Erythroblast (primary cell): ENCODE measurements at places on chromosomes 7 and 10.
A peak's percentile ranks its signal among the peaks of the same experiment; 100 is the strongest.

DNA sequence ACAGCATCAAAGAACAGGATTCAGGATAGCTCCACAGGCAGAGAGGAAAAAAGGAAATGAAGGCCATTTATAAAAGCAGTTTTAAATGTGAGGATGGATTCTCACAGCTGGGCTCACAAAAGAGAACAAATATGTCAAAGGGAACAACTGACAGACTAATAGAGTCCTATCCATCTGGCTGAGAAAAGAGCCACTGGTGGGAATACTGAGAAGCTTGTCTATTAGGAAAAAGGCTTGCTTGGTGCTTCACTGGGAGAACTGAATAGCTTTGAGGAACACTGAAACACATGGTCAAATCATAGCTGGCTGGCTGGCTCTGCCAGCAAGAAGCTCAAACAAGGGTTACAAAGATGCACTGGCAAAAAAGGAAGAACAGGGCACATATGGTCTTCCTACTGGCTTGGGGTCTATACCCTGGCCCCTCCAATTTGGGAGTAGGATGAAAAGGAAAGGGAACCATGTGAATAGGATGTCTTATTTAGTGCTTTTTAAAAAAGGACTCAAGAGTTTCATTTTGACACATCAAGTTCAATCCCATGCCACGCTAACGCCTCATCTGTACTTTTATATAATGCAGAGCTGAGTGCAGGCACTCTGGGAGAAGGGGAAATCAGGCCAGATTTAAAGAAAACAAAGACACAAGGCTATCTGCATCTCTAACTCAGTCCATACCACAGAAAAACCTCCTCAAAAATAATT, 44.8 kb upstream of the KCNIP2 start:
- DNase-seq, result no peak

DNA sequence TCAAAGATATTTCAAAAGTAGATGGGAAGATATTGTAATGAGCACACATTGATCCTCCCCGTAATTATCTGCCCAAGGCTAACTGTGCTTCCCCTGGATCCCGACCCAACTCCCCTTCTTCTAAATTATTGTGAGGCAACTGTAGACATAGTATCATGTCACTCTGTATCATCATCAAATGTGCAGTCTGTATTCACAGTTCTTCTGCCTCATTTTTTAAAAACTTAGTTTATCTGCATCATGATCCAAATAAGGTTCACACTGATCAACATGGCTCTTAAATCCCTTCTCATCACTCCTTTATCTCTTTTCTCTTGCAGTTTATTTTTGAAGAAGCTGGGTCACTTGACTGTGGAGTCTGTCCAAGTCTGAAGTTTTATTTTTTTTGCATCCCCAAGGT, 27.5 kb downstream of the CDCA7L start:
- no peak for DNase-seq

- no peak for DNase-seq
These were observed 565.2 kb downstream of the KCNMA1 start for GRCh38 chr10:77072361-77072835.

- DNase-seq, result no peak
These were observed 349.4 kb downstream of the GATA3 start for GRCh38 chr10:8403711-8404371.

GRCh38 chr10:122019414-122019975, 30.5 kb downstream of the TACC2 start:
- DNase-seq, result no peak

- DNase-seq, result no peak
These were observed 723.5 kb downstream of the GRM8 start for GRCh38 chr7:126529254-126529653.

DNA sequence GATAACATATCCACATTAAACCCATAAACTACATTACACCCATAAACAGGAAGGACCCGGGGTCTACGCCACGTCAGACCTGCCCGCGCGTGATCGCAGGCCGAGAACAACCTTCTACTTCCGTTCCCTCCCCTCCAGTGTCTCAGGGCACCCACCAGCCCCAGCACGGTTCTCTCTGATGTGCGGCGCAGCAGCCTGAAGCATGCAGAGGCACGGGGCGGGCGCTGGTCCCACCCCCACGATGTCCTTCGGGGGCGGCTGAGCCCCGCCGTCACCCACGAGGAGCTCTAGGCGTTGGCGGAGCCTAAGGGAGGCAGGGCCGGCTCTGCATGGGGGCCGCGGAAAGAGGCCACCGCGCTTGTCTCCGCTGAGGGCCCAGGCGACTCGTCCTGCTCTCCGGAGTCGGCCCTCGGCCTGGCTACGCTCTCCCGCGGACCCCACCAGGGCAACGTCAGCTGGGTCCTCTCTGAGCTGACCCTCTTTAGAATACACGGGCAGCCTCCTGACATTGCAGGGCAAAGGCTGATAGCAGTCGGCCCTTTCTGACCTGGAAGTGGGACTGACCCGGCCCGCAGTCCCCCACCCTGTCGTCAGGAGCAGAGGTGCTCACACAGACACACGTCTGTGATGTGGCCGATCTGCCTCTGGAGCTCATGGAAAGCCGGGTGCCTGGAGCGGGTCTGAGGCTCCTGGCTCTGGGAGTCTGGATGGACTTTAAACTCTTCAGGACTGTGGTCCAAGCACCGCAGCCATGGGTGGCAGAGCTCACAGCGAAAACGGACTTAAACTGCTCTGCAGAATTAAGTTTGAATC, 65.6 kb upstream of the ADGRA1 start:
- DNase-seq, result no peak

DNA sequence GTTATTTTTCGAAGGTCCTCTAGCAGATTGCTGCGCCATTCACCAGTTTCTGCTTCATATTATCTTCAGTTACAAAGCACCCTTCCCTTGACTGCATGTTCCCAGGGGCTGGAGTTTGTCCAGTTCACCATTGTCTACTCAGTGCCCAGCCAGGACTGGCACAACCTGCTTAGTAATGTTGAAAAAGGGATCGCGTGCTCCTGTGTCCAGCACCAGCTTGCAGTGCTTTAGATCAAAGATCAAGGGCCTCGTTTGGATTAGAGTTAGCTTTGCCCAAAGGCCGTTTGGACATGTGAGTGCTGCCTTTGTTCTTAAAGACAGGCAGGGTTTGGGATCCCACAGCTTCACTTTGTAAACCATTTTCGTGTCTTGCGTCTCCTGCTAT, 867 bp downstream of the ATP6V0E2 start:
- no peak for DNase-seq

DNA sequence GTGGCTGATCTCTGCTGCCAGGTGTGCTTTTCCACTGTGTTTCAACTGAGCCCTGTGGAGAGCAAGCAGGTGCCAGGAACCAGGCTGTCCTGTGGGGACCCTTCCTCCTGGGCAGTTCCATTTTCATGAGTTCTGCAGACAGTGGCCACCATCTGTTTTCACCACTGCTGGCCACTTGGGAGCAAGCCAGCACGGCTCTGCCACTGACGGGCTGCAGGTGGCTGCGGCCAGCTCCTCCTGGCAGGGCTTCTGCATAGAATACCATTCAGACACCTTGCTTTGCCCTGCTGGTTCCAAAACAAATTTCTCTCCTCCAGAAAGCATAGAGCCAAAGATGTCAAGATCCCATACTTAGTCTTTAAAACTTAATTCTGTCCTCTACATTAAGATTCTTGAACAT, 48.3 kb downstream of the LANCL2 start:
- DNase-seq, result no peak

GRCh38 chr10:73401636-73402035, 12.2 kb downstream of the ANXA7 start:
- no peak for DNase-seq

- peak; percentile 95 for DNase-seq
These were observed at the start of gene FRAT1 for GRCh38 chr10:97318772-97319651. TSS of gene FRAT1 (plus strand) at chr10:97319271. CDS start at chr10:97319454, 183 bp downstream.

DNA sequence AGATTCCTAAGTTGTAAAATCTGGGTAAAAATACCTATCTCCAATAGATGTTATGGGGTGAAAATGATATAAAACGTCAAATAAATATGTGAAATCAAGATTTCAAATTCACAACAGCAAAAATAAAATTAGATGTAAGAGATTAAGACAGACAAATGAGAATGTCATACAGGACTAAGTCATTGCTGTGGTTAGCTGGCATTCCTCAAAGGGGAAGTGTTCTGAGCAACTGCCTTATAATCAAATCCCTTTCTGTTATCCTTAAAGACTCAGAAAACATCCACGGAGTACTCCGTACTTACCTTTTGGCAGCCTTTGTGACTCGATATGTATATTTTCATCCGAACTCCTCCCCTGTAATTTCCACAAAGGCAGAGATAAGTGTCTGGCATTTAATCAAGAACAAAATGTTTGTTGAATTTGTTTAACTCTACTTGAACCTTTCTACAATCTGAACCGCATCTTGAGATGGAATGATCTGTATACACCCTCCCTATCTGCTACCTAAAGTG, 559.6 kb downstream of the GATA3 start:
- no peak for DNase-seq

- no peak for DNase-seq
These were observed 57.1 kb upstream of the KMT2E start for GRCh38 chr7:104956753-104957450.

DNA sequence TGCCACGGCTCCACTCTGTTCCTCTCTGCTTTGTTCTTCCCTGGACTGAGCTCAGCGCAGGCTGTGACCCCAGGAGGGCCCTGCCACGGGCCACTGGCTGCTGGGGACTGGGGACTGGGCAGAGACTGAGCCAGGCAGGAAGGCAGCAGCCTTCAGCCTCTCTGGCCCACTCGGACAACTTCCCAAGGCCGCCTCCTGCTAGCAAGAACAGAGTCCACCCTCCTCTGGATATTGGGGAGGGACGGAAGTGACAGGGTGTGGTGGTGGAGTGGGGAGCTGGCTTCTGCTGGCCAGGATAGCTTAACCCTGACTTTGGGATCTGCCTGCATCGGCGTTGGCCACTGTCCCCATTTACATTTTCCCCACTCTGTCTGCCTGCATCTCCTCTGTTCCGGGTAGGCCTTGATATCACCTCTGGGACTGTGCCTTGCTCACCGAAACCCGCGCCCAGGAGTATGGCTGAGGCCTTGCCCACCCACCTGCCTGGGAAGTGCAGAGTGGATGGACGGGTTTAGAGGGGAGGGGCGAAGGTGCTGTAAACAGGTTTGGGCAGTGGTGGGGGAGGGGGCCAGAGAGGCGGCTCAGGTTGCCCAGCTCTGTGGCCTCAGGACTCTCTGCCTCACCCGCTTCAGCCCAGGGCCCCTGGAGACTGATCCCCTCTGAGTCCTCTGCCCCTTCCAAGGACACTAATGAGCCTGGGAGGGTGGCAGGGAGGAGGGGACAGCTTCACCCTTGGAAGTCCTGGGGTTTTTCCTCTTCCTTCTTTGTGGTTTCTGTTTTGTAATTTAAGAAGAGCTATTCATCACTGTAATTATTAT, 1.2 kb downstream of the CLDN4 start:
- no peak for DNase-seq

- no peak for DNase-seq
These were observed 270.1 kb downstream of the STK31 start for GRCh38 chr7:23980081-23980480.

- DNase-seq, result no peak
These were observed 41.8 kb downstream of the ASZ1 start for GRCh38 chr7:117385363-117386109.

GRCh38 chr7:53877688-53878087, 664.5 kb upstream of the VSTM2A start:
- DNase-seq, result no peak

- DNase-seq, result no peak
These were observed 16.5 kb downstream of the ABCC2 start for GRCh38 chr10:99798920-99799319.

DNA sequence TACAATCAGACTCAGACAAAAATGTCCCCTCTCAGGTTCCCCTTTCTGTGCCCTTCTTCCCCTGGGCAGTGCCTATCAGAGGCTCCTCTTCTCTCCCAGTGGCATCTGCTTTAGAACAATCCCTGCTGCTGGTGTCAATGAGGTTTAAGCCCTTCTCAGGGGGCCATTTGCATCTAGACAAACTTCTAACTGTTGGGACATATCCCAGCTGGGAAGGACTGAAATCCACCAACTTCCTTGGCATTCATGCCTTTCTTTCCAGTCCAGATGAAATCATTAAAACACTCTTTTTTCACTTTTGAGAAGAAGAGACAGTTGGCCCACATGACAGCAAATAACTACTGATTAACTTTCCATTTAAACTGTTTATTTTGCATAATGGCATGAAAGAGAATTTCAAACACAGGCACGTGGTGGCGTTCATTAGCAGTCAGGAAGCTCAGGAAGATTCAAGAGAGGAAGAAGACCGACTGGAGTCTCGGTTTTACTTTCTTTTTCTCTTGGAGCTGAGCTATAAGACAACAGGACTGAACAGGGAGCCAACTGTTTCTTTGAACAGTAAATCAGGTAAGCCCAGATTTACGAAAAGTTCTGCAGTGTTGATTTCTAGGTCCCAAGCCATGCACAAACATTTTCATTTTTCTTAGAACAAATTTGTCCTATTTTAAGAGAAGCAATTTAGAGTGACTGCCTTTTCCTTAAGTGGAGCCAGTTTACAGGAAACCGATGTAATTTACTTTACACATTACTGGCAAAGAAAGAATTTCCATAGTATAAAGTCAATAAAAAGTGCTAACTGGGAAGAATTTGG, at the start of gene GIMAP2:
Gene GIMAP2, plus strand, starts transcription at position 488 of the 811 bp plus-strand sequence. CDS start 1,354 bp downstream, outside the sequence.
- DNase-seq, result peak; percentile 12

DNA sequence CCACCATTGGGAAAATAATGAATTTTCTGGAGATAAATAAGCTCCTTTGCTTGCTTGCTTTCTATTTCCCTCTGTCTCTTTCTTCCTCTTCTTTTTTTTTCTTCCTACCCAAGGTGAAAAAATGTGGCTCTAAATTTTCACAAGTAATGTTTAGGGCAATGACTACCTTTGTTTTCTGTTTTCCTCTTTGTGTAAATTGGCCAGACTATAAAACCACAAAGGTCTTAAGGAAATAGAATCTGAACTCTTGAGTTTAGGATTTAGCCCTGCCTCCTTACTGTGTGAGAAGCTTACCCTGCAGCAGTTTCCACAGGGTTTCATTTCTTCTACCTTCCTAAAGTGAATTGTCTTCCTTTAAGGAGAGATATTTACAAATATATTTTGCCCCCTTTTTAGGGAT, 330.4 kb downstream of the ARL4A start:
- DNase-seq, result no peak
